ENCODE measurements at places on chromosomes 5 and 9. TPM values are rescaled to one million over a fixed set of nuclear protein-coding genes. Genes with fewer than 3 reads are reported as not detected.

DNA sequence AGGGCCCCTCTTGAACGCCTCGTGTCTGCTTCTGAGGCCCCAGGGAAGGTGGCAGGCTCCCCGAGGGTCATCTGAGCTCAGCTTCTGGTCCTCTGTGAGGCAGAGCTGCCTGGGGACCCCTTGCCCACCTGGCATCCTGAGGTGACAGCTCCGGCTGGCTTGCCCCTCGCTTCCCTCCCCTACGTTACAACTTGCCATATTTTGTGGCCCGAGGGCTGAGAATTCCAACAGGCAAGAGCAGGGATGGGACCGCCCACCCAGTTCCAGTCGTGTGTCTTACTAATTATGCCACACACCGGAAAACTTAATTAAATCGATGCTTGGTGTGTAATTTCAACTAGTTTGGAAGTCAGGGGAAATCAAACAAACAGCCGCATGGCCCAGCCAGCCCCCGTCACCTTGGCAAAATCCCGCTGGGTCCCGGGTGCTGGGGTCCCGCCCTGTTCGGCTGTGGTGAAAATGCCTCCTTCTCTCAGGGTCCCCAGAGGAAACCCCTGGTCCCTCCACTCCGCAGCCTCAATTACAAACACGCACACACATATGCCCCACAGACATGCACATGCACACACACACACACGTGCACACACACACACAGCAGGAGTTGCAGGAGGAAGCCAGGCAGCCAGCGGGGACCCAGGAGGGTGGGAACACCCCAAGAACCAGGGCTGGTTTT, 221.0 kb upstream of the IER5L start:
- no peak for DNase-seq

DNA sequence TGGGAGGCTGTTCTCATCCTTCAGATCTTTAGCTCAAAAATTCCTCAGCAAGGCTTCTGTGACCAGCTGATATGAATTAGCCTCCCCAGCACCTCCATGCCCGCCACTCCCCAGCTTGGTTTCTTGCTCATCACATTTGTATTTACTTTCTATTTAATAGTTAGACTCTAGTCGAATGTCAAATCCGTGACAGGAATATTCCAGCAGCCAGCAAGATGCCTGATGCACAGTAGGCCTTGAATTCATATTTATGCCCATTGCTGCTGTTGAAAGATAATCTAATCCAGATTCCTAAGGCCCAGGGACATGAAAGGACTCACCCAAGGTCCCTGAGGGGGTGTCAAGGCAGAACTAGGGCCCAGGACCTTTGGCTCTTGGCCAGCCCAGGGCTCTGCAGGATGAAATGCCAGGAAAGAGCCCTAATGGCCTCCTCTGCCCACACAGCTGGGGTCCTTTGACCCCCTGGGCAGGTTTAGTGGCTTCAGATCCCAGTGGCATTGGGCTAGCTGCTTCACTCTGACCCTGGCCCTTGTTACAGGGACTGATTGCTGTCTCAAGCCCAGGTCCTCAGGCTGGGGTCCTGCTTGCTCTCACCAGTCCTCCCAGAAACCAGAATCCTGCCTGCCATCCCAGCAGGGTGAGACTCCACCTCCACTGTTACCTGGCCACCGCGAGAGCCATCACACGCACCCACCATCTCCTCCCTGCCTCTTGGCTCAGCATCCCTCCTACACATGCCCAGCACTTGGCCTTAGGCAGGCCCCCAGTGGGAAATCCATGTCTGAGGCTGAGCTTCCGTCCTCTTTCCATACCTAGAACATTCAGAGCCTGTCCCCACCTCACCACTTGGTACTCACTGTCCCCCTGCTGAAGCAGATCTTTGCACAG, 7.3 kb downstream of the CSF1R start:
- no peak for DNase-seq

- no peak for DNase-seq
Measured at GRCh38 chr9:113660196-113660595, 196.7 kb downstream of the RGS3 start.

DNA sequence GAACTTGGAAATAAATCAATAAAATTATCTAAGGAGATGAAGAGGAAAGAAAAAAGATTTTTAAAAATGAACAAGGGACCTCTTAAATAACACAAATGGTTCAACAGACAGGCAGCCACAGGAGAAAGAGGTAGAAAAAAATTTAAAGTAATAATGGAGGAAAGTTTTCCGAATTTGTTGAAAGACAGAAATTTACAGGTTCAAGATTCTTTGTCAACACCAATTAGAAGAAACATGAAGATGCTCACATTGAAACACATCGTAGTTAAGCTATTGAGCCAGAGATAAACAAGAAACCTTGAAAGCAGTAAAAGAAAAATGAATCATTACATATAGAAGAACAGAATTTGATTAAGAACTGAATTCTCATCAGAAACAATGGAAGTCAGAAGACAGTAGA, 68.7 kb upstream of the OSMR start:
- DNase-seq, result no peak

GRCh38 chr9:136947955-136948510, 3.0 kb downstream of the C8G start:
- DNase-seq, result peak; percentile 59

DNA sequence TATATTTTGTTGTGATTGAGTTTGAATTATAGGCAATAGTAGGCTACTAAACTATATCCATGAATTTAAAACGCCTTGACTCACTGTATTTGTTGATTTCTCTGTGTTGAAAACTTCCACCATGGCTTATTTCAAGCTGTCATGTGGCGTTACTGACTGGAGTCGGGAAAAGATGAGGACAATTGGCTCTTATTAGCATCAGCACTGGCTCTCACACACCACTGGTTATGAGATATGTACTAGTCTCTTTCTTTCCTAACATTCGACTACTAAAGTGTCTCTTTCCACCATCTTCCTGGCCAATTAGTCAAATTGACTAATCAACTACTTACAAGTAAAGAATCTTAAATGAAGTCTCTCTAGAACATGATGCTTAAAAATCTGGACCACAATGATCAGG, 9.1 kb upstream of the DAB2 start:
- no peak for DNase-seq

- peak; percentile 30 for DNase-seq
Measured at GRCh38 chr5:133364936-133365707, 247.2 kb downstream of the FSTL4 start.

DNA sequence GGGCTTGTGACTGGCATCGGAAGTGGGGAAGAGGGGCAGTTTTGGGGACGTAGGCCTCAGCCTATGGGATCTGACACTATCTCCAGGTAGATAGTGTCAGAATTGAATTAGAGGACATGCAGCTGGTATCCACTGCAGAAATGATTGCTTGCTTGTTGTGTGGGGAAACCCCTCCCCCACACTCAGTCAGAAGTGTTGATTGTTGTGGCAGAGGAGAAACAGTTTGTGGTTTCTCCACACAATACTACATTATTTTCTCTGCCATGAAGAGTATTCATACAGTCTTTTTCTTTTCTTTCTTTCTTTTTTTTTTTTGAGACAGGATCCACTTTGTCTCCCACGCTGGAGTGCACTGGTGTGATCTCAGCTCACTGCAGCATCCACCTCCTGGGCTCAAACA, 113.9 kb downstream of the ARRDC3 start:
- no peak for DNase-seq

GRCh38 chr9:35842795-35843194, 13.8 kb downstream of the TMEM8B start:
- no peak for DNase-seq

DNA sequence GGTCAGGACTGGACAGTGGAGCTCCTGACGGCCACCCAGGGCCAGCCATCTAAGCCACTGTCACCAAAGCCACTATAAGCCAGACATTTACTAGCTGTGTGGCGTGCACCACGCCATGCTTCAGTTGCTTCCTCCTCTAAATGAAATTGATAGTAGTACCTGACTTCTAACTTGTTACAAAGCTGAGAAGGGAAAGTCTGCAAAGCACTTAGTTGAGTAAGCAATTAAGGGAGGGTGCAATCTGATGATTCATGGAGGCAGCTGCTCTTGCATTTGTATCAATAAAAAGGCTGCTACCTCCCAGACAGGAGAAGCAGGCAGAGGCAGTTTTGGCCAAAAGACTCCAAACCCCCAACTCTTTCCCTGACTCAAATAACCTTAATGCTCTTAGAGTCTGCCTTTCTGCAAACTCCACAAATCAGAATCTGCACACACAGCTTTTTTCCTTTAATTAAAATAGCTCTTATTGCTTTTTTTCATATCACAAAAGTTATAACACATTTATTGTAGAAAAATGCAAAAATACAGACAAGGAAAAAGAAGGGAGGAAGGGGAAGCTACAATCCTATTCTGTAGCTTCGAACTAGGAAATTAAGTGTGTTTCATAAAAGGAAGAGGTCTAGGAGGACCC, 19.3 kb upstream of the RAPGEF1 start:
- no peak for DNase-seq

Gene PCDHA2
- total RNA-seq, result 0.72 TPM

Gene MEGF10
- 59.6 TPM for total RNA-seq

Gene FBN2
- 215 TPM for total RNA-seq

Gene MCTP1
- total RNA-seq, result 41.4 TPM

Gene SCGB3A1
- 16.5 TPM for total RNA-seq
